Small intestine (tissue), 16 donors: ENCODE measurements at places on chromosomes 13 and 19.

GRCh38 chr19:1465191-1466016, 13.6 kb downstream of the C19orf25 start:
- peak; percentile 85 for DNase-seq

DNA sequence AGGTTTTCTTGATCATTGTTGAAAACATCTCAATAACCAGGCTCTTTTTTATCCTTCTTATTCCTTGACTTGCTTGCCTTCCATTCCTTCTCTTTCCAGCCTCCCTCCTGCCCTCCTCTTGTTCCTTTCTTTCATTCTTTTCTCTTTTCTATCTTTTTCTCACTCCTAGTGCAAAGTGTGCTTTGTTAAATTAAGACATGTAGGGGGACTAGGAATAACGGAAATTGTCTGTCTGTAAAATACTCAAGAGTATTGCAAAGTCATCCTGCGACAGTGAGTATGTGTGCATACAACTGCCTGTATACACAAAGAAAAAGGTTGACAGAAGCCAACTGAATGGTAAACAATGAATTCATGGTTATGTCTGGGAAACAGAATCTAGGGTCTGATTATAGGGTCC, 70.1 kb downstream of the LRRC63 start:
- DNase-seq, result no peak

DNA sequence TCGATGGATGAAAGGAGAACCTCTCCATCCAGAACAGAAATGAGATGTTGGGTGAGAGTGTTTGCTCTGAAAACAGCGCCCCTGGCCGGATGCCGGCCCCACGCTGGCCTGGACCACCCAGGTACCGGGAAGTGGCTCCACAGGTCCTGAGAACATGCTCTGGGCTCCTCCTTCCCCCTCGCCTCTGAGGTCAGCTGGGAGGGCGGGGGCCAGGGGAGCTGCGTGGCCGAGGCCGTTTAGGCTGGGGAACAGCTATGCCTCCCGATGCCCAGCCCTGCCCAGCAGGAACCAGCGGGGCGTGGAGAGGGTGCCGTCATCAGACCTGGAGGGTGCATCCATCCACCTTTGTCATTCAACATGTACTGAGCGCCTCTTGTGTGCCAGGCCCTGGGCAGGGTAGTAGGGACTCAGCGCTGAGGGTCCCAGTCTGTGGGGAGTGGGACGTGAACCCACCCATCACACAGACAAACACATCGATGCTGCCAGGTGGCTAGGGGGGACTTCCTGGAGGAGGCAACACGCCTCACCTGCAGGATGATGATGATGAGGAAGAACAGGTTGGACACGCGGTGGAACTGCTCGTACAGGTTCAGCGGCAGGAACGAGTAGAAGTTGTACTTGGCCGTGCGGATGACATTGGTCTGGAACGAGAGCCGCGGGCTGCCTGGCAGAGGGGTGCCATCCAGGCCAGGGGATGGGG, 4.2 kb downstream of the ATP8B3 start:
- DNase-seq, result no peak

GRCh38 chr19:2328401-2329148, at the start of the genes LSM7 and SPPL2B:
Gene LSM7, minus strand, starts transcription at chr19:2328586. Its CDS starts 20 bp downstream, at chr19:2328566.
Gene SPPL2B, plus strand, starts transcription at chr19:2328684. Its CDS starts 26 bp downstream, at chr19:2328710.
- DNase-seq, result peak; percentile 89

- DNase-seq, result peak; percentile 49
These were observed 2.3 kb upstream of the TMEM91 start for GRCh38 chr19:41373993-41374392.

- DNase-seq, result no peak
These were observed 150.7 kb upstream of the WASF3 start for GRCh38 chr13:26406791-26407190.

GRCh38 chr13:113947311-113948033, 26.4 kb downstream of the C13orf46 start:
- peak; percentile 60 for DNase-seq

DNA sequence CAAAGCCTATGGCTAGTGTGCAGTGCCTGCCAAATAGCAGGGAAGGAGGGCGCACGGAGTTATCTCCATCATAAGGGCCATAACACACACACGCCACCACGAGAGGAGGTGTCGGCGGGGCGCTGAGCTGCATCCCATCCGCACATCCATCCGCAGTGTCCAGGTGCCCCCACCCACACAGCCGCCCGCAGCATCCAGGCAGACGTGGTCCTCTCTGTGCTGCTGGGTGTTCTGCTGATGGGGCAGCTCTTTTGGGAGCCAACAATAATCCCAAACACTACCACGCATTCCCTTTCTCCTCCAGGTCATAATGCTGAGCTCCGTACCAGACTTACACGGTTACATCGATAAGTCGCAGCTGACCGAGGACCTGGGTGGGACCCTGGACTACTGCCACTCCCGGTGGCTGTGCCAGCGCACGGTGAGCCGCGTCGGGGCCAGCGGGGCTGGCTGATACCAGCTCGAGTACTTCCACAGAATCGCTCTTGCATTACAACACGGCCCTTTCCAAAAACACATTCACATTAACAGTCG, 41.5 kb upstream of the F7 start:
- DNase-seq, result no peak

GRCh38 chr13:82076496-82076895, 1735.6 kb upstream of the SPRY2 start:
- DNase-seq, result no peak

- DNase-seq, result no peak
These were observed 149.8 kb upstream of the SLITRK1 start for GRCh38 chr13:84032116-84032515.

DNA sequence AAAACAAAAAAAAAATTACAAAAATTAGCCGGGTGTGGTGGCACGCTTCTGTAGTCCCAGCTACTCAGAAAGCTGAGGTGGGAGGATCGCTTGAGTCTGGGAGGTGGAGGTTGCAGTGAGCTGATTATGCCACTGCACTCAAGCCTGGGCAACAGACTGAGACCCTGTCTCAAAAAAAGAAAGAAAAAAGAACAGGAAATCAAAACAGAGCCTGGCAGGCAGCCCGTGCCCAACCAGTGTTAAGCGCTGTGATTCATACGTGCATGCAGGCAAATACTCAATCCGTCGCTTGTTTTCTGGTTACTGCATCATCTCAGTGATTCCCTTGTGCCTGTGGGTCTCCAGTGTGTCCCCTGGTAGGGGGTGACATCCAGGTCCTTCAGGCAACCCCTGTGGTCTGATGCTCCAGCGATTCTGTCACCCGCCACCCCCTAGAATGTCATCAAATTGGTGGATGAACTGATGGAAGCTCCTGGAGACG, 18.1 kb downstream of the DDX39A start:
- DNase-seq, result no peak

DNA sequence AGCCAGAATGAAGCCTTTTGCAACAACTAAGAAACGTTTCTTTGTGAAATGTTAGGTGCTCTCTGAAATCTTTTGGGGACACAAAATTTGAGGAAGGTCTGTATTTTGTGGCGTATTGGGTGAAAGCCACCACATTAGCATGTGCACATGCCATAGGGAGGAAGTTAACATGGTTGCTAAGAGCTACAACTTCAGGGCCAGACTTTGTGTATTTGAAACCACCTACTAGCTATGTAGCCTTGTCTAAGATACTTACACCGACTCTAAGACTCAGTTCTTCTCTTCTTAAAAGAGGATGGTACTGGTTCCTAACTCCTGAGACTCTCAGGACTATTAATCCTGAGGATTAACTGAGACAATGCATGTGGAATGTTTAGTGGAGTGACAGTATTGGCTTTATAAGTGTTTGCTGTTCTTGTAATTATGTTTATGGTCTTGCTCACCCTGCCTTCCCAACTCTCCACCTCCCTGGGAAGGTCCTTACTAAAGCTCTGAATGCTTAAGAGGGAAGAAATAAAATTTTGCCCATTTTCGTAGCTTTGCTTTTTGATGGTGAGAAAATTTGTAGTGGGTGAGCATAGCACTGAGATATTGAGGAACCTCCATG, 15.5 kb downstream of the SERP2 start:
- DNase-seq, result no peak

GRCh38 chr13:70896136-70896535, 787.9 kb upstream of the KLHL1 start:
- no peak for DNase-seq

GRCh38 chr13:83214452-83214851, 667.8 kb downstream of the SLITRK1 start:
- DNase-seq, result no peak

GRCh38 chr19:55208880-55209692, at the start of gene PTPRH:
Gene PTPRH, minus strand, starts transcription at chr19:55209501. Its CDS starts 68 bp downstream, at chr19:55209433.
- peak; percentile 75 for DNase-seq

DNA sequence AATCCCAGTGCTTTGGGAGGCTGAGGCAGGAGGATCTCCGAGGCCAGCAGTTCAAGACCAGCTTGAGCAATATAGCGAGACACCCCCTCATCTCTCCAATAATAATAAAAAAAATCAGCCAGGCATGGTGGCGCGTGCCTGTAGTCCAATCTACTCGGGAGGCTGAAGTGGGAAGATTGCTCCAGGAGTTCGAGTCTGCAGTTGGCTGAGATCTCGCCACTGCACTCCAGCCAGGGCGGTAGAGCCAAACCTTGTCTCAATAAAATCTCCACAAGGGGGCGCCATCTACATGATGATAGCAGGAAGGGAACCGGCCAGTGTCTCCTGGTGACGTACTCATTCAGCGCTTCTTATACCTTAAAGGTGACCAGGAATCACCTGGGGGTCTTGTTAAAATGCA, 13.6 kb upstream of the C5AR1 start:
- DNase-seq, result peak; percentile 86

DNA sequence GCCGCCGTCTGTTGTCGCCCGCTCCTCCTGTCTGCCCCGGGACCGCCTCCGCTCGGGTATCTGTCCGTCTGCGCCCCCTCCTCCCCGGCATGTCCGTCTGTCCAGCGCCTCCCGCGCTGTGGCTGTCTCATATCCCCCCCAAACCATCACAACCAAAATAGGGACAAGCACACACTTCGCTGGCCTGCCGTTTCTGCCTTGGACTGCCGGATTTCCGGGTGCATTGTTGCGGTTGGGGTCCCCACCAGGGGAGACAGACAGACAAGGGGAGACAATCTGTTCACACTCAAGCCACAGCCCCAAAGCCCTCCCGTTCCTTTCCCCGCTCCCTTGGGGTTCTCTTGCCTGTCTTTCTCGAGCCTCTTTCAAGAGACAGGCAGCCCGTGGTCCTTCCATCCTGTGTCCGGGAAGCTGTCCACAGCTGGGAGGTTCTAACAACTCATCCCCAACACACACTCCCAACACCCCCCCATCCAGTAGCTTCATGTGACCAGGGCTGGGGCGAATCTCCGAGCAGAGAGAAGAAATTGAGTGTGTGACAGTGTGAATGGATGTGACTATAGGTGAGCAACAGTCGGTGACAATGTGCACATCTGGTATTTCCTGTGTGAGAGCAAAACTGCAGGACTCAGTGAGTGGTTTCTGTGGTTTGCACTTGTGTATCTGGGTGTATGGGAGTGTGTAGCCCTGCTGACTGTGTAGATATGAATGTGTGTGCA, 16.5 kb upstream of the FOSB start:
- DNase-seq, result peak; percentile 51

GRCh38 chr19:49579947-49580263, 451 bp downstream of the NOSIP start:
- DNase-seq, result no peak

GRCh38 chr19:37583340-37583739, 11.3 kb downstream of the ZNF571 start:
- no peak for DNase-seq

GRCh38 chr13:35055705-35056104, 113.6 kb downstream of the NBEA start:
- DNase-seq, result no peak

DNA sequence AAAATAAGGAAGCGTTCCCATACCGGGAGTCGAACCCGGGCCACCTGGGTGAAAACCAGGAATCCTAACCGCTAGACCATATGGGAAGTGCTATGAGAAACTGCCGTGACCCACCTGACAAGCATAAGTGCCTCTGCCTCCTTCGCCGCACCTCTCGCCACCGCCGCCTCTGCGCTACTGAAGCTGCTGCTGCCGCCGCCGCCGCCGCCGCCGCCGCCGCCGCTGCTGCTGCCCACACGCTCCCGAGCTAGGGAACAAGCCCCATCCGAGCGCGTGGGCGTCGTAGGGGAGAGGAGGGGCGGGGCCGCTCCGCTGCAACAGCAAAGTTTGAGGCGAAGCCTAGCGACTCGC, 610 bp upstream of the WBP4 start:
- no peak for DNase-seq

DNA sequence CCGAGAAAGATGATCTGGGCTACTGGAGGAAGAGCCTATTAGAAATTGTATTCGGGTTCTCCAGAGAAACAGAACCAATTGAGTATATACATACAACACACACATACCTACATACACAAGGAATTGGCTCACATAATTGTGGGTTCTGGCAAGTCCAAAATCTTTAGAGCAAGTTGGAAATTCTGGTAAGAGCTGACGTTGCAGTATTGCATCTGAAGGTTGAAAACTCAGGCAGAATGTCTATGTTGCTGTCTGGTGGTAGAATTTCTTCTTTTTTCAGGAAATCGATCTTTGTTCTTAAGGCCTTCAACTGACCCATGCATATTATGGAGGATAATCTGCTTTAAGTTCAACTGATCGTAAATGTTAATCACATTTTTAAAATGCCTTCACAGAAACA, 15.5 kb upstream of the OLFM4 start:
- DNase-seq, result no peak

- no peak for DNase-seq
These were observed 11.5 kb upstream of the ZNF814 start for GRCh38 chr19:57900311-57900710.

GRCh38 chr13:96551546-96551945, 442.7 kb downstream of the OXGR1 start:
- DNase-seq, result no peak

- peak; percentile 64 for DNase-seq
These were observed 21.4 kb upstream of the MICU2 start for GRCh38 chr13:21625366-21625765.

- DNase-seq, result no peak
These were observed 961.9 kb downstream of the DIAPH3 start for GRCh38 chr13:59201841-59202240.

DNA sequence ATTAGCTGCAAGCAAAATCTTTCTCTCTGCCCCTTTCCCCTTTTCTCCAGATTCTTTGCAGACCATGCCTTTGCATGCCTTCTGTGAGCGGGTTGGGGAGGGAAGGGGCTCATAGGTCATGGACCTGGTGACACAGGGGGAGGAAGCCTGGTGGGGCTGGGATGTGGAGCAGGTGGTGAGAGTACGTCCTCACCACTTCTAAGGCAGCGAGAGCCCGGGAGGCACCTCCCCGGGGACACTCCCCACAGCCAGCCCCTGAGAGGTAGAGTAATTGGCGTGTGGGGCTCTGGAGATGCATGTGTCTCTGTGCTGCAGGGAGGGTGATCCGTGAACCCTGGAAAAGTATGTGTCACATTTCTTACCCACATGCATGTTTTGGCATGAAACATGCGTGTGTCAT, 42.5 kb upstream of the EHD2 start:
- no peak for DNase-seq

DNA sequence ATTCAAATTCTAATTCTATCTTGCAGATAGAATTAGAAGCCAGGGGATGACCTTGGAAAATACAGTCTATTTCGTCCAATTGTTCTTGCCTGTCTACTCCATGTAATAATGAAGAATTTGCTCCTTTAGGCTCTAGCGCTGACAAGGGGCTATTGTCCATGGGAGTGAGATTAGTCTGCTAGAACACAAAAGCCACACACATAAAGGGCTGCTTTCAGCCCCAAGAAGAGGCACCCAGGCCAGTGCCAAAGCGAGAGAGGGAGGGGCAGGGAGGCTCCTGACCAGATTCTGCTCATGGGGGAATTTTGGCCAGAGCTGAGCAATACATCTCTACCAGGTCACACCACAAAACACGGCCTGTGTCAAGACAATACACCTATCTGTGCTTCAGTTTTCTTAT, 1306.9 kb downstream of the UQCRFS1 start:
- DNase-seq, result no peak

GRCh38 chr13:31639443-31640163, 99.7 kb upstream of the RXFP2 start:
- DNase-seq, result no peak
